ENCODE measurements at places on chromosomes 13 and 19.
A peak's percentile ranks its signal among the peaks of the same experiment; 100 is the strongest.

DNA sequence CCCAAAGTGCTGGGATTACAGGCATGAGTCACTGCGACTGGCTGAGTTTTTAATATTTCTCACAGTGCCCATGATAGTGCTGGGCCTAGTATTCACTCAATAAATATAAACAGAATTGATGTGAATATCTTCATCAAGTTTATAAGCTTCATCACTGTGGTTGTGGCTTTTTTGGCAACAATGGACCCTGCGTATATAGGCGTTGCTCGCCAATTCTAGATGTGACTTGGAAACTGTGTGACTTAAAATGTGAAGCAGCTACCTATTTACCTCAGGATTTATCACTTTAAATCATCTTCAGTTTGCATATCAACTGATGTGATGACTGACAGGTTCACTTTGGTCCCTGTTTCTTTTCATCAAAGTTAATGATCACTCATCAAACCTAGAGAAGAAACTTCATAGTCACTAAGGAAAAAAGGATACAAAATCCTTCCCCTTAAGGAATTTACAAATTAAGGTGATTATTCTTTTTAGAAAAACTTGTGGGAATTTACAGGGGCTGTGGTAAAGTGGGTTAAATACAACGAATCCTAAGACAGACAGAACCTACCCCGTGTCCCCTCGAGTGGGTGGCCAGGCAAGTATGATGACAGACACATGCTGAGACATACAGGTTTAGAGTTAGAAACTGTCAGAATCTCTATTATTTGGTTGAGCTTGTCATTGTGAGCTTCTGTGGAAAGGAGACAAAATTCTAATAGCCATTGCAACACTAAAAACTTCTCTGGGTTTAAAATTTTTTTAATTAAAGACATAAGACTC, 101.3 kb downstream of the AKAP11 start:
- DNase-seq, result no peak

DNA sequence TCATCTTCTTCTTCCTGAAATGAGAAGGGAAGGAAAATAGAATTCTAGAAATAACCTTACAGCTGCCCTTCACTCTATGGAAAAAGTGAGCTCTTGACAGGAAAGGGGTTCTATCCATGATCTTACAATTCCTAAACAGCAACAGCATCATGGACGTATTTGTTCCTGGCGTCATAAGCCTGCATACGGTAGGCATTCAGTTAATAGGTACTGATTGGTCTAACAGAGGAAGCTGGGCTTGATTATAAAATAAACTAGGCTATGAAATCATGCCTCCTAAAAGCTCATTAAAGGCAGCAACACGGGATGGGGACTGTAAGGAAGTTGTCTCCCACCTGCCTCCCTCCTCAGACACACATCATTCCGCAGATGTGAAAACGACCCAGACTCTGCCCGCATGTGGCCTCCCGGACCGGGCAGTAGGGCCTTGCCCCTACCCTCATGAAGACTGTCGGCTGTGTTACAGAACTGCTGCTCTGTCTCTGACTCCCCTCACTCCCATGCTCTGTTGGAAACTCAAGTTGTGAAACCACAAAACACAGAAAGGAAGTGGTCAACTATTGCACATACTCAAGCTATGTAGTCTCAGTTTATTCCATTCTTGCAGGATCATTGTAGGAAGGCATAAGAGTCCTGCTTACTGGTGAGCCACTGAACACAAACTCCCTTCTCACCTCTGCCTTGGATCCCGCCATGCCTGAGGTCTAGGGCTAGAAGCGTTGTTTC, 129.8 kb downstream of the DLEU7 start:
- peak; percentile 94 for DNase-seq

DNA sequence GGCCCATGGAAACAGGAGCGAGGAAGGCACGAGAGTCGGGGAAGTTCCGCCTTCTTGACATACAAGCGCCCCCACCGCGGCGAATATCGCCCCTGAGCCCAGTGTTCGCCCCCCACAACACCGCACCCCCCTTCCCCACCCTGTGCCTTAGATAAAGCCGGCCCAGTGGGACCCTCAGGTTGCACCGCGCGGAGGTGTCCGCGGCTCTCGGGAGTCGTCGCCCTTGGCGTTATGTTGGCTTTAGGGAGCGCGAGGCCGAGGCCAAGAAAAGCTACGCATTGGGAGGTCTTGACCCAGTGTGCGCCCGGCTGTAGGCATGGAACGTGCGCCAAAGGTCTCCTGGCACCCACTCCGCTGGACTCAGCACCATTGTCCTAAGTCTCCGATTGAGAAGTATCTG, 603 bp upstream of the ZNF132 start:
- DNase-seq, result no peak

DNA sequence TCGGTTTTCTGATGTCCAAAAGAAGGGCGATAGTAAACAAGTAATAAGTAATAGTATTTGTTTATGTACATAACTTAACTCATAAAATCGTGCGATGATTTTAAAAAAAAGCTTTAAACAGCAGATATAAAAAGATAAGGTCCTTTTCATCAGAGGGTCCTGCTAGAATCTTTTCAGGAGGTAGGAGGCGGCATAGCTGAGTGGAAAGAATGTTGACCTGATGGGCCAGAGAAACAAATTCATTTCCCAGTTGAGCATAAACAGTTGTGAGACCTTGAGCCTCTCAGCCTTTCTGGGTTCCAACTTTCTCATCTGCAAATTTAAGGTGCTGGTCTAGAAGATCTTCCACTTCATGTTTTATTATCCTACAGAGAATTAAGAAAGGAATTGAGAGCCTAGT, 173.5 kb downstream of the LACC1 start:
- DNase-seq, result no peak

GRCh38 chr13:27281420-27281819, 10.8 kb downstream of the RASL11A start:
- no peak for DNase-seq

- no peak for DNase-seq
Measured at GRCh38 chr19:55253842-55254624, 4.8 kb downstream of the PPP6R1 start.

DNA sequence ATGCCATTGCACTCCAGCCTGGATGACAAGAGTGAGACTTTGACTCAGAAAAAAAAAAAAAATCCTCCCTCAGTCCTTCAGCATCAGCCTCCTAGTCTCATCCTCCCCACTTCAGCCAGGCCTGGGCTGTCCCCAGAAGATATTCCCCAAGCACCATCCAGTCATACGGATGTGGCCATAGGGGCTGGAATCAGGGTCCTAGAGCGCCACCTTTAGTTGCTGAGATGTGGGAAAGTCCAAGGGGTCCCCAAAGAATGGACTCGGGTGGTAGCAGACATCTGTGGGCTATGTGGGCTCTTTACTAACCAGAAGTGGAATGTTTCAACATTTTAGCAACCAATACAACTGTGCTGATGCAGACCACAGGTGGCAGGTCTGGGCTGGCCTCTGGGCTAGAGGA, 3.1 kb upstream of the TYROBP start:
- DNase-seq, result no peak

DNA sequence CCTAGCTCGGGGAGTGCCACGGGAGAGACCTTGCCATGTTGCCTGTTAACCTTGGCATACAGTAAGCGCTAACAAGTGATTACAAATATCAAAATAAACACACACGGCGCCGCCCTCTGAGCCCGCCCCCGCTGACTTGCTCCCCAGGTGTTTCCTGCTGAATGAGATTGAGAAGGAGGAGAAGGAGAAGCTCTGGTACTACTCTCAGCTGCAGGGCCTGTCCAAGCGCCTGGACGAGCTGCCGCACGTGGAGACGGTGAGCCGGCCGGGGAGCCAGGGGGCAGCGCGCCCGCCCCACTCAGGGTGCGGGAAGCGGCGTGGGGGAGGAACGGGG, 5.0 kb downstream of the APC2 start:
- DNase-seq, result no peak

DNA sequence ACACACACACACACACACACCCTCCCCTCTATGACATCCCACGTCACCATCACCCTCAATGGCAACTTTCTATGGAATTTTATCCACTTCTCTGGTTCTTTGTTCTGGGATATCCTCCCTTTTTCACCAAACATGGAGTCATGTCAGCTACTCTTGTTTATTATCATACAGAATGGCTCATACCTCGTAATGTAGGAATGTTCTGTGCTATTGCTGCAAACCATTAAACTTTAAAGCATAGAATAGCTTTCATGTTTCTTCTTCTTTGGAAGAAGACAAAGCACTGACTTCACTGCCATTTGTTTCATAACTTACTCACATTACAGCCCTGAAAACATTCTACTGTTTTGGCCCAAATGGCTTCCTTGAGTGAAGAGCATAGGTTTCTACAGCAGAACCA, 163.4 kb downstream of the FOXO1 start:
- no peak for DNase-seq

DNA sequence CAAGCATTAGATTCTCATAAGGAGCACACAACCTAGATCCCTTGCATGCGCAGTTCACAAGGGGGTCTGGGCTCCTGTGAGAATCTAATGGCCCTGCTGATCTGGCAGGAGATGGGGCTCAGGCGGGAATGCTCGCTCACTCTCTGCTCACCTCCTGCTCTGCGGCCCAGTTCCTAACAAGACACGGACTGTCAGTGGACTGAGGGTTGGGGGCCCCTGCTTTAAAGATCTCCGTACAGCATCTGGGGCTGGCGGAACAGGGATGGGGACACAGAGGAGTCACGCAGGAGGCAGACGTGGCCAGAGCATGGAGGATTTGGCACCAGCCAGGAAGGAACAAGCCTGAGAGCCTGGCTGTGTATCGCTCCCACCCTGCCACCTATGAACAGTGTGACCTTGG, 37.3 kb upstream of the ZNF536 start:
- DNase-seq, result no peak

GRCh38 chr13:76634431-76635191, 251.6 kb downstream of the KCTD12 start:
- no peak for DNase-seq

- DNase-seq, result no peak
Measured at GRCh38 chr19:11421371-11422098, 2.4 kb upstream of the RGL3 start.

DNA sequence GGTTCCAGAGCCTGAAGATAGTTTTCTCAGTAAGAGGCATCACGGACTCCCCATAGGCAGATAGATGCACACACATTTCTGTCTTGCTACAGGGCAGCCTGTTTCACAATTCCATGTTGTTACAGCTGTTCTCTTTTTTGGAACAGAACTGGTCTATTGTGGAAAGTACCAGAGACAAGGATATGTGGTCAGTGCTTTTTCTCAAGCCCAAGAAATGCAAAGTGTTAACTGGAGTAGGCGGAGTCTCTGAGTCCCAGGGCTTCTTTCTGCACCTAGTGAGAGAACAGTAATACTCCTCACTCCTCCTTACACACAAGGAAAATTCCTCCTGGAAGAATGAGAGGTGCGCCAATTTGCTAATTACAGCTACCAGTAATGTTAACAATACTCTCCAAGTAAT, 141.6 kb upstream of the ARGLU1 start:
- DNase-seq, result no peak

DNA sequence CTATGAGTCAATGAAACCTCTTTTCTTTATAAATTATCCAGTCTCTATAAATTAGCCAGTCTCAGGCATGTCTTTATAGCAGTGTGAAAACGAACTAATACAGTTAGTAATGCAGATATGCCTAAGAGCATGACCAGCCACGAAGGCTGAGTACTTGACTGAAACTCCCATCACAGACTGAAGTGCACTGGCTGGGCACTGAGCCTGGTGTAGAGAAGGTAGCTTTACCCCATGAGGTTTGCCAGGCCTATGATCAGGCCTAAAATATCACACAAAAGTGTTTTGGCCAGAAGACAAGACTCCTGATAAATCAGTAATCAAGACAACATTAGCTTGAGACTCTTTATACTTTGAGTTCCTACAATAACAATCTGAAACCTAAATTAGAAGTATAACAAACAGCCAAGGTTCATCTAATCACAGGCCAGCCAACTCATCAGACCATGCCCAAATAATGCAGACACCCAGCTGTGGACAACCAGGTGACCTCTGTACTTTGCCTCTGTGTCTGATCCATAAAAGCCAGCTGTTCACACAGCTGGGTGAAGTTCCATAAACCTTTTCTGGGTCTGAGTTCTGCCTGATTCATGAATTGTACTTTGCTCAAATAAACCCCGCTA, 771.8 kb upstream of the SLITRK1 start:
- DNase-seq, result no peak

DNA sequence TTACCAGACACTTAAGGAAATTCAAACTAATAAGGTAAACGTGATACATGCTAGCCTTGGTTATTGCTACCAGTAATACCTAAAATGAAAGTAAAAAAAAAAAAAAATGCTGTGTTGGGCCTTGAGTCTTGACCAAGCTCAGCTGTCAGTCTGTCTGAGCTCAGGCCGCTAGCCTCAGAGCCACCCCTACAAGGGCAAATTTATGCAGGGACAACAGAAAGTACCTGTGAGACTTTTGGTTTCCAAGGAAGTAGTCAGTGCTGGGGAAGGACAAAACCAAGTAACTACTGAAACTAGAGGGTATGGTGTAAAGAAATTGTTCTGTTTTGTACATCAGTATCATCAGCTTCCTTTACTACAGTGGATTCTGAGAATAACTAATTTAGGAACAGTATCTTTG, 134.3 kb upstream of the SLITRK5 start:
- DNase-seq, result no peak

DNA sequence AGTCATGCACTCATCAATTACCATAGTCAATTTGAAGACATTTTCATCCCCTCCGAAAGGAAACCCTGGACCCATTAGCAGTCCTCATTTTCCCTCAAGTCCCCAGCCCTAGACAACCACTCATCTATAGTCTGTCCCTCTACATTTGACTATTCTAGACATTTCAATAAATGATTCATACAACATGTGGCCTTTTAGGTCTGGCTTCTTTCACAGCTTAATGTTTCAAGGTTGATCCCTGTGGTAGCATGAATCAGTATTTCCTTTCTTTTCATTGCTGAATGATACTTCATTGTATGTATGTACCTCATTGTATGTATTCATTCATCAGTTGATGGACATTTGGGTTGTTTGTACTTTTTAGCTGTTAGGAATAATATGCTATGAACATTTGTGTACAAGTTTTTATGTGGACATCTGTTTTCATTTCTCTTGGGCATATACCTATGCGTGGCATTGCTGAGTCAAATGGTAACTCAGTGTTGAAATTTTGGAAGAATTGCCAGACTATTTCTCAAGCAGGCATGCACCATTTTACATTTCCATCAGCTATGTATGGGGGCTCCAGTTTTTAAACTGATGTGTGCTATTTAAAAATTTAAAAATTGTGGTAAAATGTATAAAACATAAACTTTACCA, 18.4 kb downstream of the SPATA13 start:
- DNase-seq, result peak; percentile 26

- no peak for DNase-seq
Measured at GRCh38 chr13:58151452-58151851, 519.9 kb downstream of the PCDH17 start.

DNA sequence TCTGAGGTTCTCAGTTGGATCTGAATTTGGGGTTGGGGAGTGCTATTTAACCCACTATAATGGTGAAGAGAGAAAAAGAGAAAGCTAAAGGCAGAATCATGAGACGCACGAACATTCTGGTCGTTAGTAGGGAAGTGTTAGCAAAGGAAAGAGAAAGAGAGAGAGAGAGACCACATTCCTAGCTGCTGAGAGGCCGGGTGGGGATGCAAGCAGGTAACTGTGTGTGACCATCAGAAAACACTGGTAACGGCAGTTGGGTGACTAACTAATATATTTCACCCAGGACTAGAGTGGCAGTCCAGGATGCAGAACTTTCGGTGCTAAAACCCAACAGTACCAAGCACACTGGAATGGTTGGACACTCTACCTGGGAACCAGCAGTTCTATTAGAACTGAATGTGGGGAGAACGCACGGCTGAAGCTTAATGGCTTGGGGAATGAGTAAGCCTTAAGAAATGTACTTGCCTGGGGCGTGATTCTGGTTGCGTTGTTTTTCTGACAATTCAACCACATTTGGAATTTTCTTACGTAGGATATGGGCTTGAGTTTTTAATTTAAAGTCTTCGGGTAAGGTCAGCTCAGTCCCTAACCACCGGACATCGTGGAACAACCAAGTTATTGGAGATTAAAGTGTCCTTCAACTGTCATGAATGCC, 130.2 kb downstream of the DNAJC15 start:
- DNase-seq, result peak; percentile 57

All from fibroblast of skin of right quadriceps (primary cell).